GM12865 (cell line): ENCODE measurements at places on chromosomes 11 and 22.

GRCh38 chr11:88576741-88577140, 239.2 kb upstream of the CTSC start:
- no peak for DNase-seq

DNA sequence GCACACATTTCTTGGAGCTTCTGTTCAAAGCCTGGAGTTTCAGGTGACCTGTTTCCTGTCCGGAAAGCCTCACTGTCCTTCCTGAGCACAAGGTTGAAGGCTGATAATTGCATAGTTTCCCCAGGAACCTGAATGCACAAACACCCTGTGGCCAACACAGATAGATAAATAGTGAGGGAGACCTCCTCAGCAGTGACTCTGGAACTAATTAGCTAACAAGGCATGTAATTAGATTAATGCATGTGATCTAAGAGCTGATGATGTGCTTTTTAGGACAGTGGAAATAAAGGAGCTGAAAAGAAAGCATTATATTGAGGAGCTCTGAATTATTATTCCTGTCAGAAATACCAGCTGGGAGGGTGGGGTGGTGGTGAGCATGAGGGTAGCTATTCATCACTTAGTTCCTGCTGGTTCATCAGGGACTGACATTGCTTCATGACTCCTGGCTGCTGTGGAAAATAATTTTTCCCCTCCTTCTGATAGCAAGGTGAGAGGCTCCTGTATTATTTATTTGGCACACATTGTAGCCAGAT, 101.1 kb downstream of the NELL1 start:
- DNase-seq: no peak

GRCh38 chr22:38758276-38758945, 2.6 kb upstream of the SUN2 start:
- DNase-seq: no peak

GRCh38 chr11:66956689-66957290, 1.4 kb downstream of the PC start:
- DNase-seq: no peak

- no peak for DNase-seq
Measured at GRCh38 chr11:109048098-109048497, 373.9 kb upstream of the C11orf87 start.

DNA sequence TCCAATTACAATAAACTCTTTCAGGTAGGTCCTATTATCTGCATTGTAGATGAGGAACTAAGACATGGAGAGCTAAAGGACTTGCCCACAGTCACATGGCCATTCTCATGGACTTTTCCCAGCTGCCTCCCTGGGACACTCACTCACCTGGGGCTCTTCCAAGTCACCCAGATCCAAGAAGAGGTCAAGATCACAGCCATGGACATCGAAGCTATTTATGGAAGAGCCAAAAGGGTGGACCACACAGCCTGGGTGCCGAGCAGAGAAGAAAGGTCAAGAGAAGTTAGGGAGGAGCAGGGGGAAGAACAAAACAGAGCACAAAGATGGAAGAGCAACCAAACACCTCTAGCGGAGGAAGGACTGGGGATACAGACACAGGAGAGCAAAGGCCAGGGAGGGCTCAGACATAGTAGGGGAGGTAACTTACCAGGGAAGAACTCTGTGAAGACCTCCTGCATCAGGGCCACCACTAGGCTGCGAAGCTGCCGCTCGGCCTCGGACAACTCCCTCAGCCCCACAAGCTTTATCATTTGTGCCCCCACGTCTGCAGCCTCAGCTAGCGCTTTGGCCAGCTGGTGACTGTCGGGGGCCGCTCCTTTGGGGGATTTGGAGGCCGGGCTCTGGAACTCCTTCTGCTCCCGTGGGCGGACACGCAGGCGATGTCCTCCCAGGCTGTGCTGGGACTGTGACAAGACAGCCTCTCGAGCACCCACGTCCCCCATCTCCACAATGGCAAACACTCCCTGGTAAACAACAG, 7.4 kb upstream of the EEF1G start:
- DNase-seq: no peak

GRCh38 chr11:17602105-17603001, 55.3 kb downstream of the OTOG start:
- DNase-seq: no peak
